NT2/D1 (cell line): ENCODE measurements at places on chromosomes 3 and 15.

GRCh38 chr3:81742581-81742980, 18.9 kb downstream of the GBE1 start:
- no peak for DNase-seq

- no peak for DNase-seq
Observed at GRCh38 chr3:126494204-126494969, 18.7 kb upstream of the ZXDC start.

- no peak for DNase-seq
Observed at GRCh38 chr3:79405183-79405582, 362.6 kb downstream of the ROBO1 start.

DNA sequence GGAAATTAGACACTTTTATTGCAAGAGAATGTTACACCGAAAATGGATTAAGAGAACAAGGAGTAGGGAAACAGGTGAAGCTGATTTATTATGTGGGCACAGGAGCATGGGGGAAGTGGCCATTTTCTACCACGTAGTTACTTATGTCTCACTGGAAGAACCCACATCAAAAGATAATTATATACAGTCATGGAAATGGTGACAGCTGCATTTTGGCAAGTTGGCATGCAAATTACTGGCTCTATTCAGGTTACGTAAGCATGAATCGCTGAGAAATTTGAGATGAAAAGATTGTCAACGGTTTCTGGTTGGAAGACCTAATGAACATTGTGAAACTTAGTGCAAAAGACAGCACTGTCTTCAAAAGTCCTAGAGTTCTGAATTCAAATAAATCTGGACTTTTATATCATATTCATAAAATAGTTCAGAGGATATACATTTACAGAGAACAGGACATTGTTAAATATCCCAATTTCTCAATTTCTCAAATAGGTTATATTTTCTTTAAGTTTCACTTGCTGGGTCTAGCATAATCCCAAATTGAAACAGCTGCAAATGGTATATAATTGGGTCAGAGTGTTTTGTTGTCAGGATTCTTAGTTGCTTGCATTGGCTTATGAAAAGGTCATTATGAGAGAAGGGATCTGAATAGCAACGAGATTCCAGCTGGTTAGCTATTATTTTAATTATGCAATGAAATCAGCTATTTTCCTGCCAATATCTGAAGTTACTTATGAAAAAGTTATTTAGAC, 567.8 kb downstream of the ZPLD1 start:
- no peak for DNase-seq

DNA sequence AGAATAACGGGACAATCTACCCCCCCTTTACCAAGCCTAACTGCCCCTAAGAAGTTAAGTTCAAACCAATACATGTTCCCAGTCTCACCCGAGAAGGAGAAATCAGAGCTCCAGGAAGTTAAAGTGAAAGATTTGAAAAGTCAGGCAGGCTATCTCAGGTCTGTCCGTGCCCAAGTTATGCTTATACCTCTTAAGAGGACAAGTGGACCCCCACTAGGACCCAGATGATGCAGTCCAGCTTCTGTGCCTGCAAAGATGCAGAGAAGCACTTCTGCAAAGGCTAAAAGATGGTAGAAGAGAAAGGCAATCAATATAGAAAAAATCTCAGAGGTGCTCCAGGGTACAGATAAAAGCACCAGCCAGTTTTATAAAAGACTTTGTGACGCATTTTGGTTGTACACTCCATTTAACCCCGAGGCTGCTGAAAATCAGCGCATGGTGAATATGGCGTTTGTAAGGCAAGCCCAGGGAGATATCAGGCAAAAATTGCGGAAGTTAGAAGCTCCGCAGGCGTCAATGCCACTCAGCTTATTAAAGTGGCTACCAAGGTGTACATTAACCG, 9.8 kb upstream of the SLC9C1 start:
- DNase-seq = no peak

DNA sequence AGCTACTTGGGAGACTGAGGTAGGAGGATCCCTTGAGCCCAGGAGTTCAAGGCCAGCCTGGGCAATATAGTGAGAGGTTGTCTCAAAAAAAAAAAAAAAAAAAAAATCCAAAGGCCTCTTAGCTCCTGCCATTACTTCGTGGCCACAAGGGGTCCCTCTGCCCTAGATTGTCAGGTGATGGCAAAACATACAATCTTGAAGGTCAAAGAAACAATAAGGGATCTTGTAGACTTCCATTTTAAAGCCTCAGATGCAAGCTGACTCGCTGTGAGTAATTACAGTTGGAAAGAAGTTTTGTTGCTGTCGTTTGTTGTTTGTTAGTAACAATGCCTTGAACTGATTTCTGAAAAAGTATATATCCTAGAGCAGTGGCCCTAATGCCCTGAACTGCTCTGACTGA, 55.9 kb upstream of the PLCL2 start:
- peak; percentile 46 for DNase-seq

GRCh38 chr3:73743551-73743950, 118.8 kb upstream of the PDZRN3 start:
- DNase-seq = no peak

GRCh38 chr3:56954125-56954524, 106.3 kb upstream of the SPATA12 start:
- DNase-seq = no peak

GRCh38 chr3:97928986-97929385, 43.2 kb downstream of the RIOX2 start:
- DNase-seq = no peak

DNA sequence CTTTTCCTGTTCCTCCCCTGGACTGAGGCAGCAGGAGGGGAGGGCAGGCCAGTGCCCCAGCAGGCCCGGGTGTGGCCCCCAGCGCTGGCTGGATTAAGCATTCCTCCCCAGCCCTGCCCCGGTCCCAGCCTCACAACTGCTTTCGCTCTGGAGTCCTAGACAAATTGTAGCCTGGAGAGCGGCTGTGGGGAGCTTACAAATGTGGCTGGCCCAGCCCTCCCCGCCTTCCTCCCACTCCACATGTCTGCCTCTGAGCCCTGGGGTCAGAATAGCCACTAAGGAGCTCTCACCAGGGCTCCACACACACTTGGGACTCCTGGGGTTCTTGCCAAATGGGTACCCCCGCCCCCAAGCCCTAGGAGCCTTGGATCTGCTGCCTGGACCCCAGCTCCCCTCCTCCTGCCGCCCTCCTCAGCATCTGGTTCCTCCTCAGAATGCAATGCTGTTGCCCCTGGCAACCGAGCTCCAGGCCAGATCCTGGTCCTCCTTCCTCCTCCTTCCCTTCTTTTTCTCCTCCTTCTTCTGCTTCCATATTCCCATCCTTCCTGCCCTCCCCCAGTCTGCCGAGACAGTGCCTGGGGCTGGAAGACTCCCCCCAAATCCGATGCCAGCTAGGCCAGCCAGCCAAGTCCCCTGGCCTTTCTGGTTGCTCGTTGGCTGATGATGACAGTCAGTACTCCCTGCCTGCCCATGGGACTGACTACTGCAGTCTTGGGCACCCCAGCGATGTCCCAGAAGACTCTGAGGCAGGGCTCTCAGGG, 91.1 kb downstream of the LINGO1 start:
- no peak for DNase-seq

DNA sequence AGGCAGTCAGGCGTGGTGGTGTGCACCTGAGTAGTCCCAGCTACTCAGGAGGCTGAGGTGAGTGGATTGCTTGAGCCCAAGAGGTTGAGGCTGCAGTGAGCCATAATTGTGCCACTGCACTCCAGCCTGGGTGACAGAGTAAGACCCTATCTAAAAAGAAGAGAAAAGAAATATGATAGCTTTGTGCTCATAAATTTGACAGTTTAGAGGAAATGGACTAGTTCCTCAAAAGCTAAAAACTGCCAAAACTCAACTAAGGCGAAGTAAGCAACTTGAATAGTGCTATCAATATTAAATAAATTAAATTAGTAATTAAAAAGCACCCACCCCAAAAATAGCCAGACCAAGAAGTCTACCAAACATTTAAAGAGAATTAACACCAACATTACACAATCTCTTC, 24.5 kb upstream of the SLC15A2 start:
- DNase-seq = no peak

- no peak for DNase-seq
Observed at GRCh38 chr15:64772488-64772887, 2.9 kb downstream of the RBPMS2 start.

GRCh38 chr3:65195211-65196006, 507.6 kb upstream of the ADAMTS9 start:
- no peak for DNase-seq

GRCh38 chr3:10817506-10817905, 1.5 kb downstream of the SLC6A11 start:
- DNase-seq = no peak

- no peak for DNase-seq
Observed at GRCh38 chr3:168914662-168915061, 748.9 kb downstream of the MECOM start.
